Activated naive CD8-positive, alpha-beta T cell treated with anti-CD3 and anti-CD28 coated beads, Interleukin-2, amount 50 U/mL, for 16 hours (primary cell): ENCODE measurements at places on chromosomes 5 and 9.

DNA sequence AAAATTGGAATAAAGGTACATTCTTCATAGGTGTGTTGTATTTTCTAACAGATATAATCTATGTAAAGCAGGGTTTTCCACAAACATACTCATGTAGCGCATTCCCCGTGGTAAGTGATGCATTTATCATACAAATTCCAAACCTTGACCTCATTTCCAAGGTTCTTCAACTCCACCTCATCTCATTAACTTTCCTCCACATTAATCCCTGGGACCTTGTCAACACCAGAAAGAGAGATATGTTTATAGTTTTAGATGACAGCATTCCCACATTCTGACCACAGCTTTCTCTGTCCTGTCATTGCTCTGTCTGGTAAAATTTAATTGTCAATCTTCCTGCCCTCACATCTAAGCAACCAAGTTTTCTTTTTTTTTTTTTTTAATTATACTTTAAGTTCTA, 415.1 kb downstream of the TMEM161B start:
- no peak for DNase-seq

GRCh38 chr5:109312695-109313094, 97.1 kb downstream of the PJA2 start:
- DNase-seq, result no peak

GRCh38 chr5:180271221-180271620, 20.7 kb downstream of the MAPK9 start:
- DNase-seq, result no peak

DNA sequence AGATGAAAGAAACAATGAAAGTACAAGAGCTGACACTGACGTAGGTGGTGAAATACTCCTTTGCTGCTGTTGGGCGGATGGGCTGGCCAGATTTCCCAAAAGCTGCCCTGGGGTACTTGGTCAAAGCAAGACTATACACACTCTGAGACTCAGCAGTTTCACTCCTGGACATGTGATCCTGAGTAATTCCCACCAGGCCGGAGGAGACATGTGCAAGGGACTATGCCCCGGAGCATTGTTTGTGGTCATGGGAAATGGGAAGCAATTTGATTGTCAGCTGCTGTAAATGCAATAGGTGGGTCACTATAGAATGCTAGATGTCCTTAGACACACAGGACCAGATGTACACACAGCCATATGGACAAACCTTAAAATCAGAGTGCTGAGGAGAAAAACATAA, 116.1 kb downstream of the DCP2 start:
- DNase-seq, result no peak

DNA sequence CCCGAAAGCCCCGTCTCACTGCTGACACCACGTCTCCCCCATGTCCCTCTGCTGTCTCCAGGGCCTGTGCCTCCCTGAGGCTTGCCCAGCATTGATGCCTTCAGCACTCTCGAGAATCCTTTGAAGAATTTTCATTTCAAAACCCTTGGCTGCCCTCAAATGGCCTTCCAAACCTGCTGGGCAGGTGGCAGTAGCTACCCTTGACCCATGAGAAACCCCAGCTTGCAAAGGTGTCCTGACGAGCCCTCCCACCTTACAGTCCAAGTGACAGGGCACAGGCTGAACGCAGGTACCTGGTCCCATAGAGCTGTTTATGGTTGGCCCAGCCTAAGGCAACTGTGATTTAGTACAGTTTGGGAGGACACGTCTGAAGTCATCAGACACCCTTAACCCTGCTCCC, 97.2 kb upstream of the SPIN1 start:
- no peak for DNase-seq

DNA sequence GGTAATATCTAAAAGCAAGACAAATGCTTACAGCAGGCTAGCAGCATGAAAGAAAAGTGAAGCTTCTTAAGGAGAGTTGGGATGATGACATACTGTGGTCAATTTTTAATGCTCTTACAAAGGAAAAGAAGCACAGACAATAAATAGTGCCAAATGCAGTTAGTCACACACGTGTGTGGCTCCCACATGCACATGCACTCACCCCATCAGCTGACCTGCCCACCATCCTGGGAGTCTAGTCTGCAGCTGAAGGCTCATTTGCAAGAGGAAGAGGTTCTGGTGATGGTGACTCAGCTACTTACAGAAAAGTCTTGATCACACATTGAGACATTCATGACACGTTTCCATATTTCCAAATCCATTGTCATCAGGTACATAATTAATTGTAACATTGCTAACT, 129.3 kb downstream of the MRPL36 start:
- DNase-seq, result no peak

- no peak for DNase-seq
Measured at GRCh38 chr5:156595132-156595787, 254.8 kb upstream of the PPP1R2B start.

DNA sequence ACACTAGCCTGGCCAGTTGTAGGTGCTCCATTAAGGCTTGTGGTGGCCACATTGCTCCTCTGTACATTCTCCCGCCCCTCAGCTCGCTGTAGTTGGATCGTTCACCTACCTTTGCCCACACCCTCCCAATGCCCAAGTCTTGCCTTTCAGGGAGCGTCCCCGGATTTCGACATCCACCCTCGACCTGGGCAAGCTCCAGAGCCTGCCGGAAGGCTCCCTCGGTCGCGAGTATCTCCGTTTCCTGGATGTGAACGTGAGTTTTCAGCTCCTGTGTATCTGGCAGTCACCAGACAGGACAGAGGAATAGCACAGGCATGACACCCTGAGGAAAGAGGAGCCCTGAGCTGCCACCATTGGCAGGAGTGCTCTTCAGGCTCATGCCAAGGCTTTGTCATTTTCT, 3.0 kb downstream of the COQ4 start:
- no peak for DNase-seq

DNA sequence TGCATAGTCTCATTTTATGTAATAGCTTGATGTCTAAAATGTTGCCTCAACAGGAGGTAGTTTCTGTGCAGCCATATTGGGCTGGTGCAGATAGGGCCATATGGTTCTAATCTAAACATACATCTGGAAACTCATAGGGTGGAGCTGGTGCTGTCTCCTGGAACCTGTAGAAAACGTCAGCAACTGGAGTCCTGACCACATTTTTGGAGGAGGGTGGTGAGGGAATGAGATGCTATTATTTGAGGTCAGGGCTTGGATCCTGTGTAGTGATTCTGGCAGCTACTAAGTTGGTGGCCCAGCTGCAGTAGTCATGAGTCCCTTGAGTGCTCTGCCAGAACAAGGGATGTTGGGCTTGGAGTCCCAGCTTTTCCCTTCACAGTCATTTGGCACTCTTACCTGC, 14.1 kb downstream of the MAN2A1 start:
- no peak for DNase-seq

DNA sequence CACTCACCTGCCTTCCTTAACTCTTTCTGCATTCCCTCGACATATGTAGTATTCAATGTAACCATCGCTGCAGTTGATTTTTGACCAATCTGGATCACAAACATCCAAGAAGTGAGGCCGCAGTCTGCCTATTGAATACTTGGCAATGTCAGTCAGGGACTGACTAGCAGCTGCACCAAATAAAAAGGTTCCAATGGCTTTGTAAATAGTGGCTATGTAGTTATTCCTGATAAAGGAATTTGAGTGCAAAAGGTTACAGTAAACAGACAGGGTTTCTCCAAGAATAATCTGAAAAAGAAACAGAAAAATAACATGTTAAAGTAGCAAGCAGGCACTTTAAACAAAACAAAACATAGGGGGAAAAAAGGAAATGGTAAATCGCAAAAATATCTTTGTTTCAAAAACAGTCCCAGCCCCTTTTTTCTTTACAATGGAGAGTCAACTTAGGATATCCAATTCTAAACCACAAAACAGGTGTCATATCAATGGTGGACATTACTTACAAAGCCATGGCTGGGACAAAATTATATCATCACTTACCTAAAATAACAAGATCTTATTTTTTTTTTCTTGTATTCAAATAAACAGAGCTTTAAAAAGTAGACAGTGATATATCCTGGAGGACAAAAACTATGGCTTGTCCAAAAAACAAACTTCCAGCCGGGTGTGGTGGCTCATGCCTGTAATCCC, 66.8 kb downstream of the PLPP1 start:
- no peak for DNase-seq

DNA sequence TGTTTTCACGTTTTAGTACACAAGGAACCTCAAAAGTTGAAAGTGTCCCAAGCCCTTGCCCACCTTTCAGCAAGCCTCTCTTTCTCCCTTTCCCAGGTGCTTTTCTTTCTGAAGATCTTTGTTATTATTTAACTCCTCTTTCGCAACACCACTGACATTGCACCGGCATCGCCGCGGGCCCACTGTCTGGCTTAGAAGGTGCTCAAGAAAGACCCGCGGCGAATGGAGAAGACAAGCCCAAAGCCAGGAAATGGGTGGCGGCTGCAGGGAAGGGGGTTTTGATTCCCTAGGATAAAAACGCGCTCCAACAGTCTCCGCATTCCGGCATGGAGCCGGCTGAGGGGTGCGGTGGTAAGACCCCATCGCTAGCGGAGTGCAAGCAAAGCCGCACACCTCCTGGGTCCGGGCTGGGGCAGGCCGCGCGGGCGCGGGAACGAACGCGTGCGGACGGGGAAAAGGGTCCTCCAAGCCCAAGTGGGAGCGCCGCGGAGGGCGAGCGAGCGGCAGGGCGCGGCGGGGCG, 404 bp upstream of the AFAP1L1 start:
- DNase-seq, result no peak

GRCh38 chr5:5149154-5149553, 9.0 kb downstream of the ADAMTS16 start:
- DNase-seq, result no peak

DNA sequence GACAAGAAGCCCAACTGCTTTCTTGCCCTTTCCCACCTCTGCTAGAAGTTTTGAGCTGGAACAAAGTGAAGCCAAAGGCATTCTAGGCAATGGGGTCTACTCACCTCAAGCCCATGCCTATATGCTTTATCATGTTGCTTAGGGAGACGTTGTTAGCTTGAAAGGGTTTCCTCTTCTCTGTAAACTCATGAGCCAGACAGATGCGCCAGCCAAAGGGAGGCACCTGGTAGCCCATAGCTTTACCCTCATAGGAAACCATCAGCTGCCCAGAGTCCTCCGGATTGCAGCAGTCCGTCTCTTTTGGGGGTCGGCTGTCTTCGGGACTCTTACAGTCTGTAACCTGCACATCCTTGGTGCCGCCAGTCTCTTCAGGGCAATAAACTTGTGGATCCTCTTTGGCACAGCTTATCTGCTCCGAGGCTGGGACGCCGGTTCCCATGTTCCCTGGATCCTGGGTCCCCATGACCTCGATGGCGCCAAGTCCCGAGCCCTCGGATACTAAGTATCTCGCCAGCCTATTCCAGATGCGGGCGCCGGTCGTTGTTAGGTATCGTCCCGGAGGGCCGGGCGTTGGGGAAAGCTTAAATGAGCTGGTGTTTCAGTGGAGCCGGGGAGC, 678 bp downstream of the GBA2 start:
- DNase-seq, result no peak

DNA sequence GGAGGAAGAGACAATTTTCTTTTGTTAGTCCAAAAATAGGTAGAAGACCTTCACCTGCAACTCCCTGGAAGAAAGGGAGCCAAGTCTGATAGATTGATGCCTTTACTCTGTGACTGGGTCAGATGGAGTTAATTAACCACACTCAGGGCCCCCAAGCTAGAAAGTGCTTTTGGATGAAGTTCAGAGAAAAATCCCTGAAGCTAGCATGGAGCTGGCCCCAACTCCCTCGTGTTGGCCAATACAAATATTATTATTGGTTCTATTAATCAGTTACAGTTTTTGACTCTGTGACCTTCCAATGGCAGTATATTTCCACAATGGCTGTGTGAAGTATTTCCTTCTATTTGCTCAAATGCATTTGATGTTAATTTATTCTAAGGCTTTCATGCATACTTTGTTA, 1753.5 kb downstream of the EFNA5 start:
- DNase-seq, result no peak

DNA sequence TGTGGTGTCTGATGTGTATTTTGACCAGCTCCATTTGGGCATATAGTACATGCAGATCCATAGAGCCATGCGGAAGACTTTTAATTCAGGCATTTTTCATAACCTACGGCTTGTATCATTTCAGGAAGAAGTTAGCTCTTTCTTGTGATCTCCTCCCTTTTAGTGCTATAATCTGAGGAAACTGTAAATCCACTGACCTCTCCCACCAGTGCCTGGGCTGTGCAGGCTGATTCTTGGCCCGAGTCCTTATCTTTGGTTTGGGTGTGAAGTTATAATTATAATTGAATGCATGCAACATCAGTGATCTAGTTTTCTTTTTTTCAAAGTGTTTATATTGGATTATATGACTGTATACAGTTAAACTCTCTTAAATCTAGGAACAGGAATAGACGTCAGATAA, 247.9 kb downstream of the PCSK5 start:
- DNase-seq, result no peak

DNA sequence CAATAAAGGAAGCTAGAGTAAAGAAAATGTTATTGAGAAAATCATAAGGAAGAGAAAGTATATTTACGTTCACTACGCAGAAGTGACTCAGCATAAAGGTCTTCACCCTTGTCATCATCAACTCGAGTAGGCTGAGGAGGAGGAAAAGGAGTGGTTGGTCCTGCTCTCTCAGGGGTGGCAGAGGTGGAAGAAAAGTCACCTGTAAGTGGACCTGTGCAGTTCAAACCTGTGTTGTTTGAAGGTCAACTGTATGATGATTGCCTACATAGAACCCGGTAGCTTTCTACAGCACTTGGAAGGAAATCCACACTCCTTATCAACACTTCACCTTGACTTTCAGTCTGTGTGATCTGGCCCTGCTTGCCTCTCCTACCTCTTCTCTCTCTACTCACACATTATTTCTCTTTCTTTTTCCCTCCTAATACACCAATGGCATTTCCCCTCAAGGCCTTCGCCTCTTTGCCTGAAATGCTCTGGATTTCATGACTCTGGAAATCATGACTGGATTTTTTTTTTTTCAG, 109.3 kb upstream of the CPEB4 start:
- no peak for DNase-seq

DNA sequence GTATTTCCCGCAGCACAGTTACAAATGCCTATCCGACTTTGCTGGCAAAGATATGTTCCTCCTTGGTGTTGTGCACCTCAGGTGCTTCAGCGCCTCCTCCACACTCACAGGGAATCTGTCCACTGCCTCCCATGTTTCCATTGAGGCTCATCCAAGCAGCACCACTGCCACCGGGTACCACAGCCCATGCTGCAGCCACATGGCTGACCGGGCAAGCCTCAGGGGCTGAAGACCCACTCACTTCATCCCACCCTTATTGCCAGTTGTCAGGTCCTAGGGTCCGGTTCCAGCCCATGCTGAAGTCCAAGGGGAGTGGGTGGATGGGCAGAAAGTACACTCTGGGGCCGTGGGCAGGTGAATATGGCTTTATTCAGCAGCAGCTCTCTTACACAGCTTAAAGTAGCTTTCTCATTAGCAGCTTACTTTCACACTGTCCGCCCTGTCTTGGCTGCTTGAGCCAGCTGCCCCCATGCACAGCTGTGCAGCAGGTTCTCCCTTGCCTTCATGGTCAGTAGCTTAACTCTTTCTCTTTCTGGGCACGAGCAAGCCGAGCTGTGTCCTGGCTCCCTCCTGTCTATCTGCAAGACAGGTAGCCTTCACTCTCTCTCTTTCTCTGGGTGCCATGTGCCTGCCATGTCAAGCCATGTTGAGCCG, 1052.3 kb downstream of the PTPRD start:
- DNase-seq, result no peak

GRCh38 chr5:146027751-146028150, 77.6 kb downstream of the PLAC8L1 start:
- DNase-seq, result no peak
